ENCODE measurements at places on chromosomes 5 and 9.

- DNase-seq, result no peak
Observed at GRCh38 chr5:164012371-164012770, 507.0 kb downstream of the MAT2B start.

DNA sequence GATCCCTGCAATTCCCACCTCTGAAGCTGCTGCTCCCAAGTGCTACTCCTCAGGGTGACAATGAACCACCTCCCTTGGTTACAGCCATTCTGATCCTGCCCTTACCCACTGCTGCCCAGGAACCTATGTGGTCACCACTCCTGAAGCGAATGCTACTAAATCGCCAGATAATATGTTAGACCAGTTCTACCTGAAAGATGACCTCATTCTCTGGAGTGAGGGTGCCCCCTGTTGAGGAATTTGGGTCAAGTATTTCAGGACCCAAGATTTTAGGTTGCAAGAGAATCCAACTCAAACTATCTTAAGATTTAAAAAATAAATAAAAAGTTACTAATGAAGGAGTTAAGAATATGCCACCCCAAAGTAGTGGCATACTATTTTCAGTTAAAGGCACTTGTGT is 5.8 kb upstream of the SNAPC3 start:
- peak; percentile 2 for DNase-seq

- DNase-seq, result no peak
Observed at GRCh38 chr5:114726131-114726530, 364.3 kb downstream of the KCNN2 start.

DNA sequence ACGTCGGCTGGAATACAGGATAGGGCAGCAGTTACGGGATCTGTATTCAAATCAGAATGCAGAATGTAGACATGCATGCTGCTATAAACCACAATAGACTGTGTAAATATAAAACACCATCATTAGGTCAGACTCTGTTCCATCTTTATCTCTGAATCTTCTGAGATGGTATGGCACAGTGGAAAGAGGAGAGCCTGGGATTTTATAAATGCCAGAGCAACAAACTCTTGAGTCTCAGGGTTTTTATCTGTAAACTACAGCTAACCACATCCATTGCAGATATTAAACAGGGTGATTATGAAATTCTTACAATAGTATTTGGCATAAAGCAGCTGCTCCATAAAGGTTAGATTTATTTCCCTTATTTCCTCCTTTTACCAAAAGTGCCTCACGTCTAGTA is 108.7 kb downstream of the ZDHHC21 start:
- DNase-seq, result no peak

DNA sequence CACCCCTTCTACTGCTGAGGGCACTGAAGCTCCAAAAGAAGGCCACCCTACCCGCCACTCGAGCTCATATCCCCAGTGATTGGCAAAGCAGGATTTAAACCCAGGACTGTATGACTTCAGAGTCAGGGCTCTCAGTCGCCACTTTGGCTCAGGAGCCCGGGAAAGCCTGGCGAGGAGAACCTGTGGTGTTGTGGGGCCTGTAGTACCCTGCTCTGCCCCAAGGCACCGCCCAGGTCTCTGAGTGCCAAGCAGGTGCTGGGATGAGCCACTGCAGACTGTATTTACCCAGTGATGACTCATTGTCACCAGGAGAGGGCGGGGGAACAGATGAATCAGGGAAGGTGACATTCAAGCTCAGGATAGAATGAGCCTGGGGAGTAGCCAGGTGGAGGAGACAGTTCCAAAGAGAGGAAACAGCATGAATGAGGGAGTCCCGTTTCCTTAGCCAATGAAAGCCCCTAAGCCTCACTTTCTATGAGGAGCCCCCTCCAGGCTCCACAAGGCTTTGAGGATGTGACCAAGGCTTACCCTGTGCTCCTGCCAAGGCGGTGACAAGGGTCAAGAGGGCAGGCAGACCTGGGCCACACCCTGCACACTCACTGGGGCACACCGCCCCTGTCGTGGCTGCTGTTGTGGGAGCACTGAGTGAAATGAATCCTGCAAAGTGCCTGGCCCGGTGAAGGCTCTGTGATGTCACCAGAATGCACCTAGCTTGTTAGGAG is 17.8 kb upstream of the DPM2 start:
- DNase-seq, result peak; percentile 58

- DNase-seq, result no peak
Observed at GRCh38 chr5:73764996-73765395, 139.0 kb downstream of the ARHGEF28 start.

- no peak for DNase-seq
Observed at GRCh38 chr5:171721464-171721863, 64.2 kb upstream of the SMIM23 start.

DNA sequence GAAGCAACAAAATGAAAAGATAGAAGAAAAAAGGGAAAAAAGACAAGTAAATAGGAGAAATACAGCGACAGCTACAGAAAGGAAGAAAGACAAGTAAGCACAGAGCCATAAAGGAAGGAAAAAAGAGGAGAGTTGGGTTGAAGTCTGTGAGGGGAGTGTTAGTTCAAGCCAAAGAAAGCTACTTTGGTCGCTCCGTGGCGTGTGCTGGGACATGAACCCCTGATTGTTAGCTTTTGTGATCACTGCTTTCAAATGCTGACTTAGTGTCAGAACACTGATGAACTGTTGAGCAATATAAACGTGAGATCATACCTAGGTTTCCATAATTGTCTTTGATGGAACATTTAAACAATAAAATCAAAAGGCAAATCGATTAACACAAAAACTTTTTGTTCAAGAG is 370.1 kb downstream of the TMEM161B start:
- no peak for DNase-seq

- DNase-seq, result no peak
Observed at GRCh38 chr5:181163487-181164075, 16.2 kb downstream of the OR2V2 start.

- no peak for DNase-seq
Observed at GRCh38 chr5:60584304-60584703, 115.7 kb downstream of the DEPDC1B start.

- DNase-seq, result no peak
Observed at GRCh38 chr9:89500008-89500407, 2.1 kb upstream of the SEMA4D start.

DNA sequence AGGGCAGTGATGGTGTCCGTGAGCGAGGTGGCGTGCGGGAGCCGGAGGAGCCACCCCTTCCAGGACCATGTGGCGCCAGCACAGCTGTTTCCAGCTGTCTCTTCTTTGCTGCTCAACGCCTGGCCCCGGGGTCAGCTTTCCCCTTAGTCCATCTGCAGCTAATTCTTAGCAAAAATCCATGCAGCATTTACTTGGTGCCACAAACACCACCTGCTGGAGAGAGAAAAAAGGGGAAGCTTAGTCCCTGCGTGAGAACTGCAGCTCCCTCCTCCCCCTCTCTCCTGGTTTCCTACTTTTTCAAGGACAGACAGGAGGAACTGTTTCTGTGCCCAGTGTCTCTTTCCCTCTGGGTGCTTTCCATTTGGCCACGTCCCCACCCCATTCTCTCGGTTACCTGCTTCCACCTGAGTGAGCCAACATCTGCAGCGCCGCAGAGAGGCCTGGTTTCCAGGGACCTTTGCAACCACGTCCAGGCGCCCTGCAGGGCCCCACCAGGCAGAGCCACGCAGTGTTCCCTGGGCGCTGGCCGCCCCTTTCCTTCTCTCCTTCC is 3.4 kb downstream of the SLC6A19 start:
- DNase-seq, result no peak

Data from activated CD4-positive, CD25-positive, alpha-beta regulatory T cell (primary cell).